ENCODE measurements at places on chromosomes 6 and 20.

DNA sequence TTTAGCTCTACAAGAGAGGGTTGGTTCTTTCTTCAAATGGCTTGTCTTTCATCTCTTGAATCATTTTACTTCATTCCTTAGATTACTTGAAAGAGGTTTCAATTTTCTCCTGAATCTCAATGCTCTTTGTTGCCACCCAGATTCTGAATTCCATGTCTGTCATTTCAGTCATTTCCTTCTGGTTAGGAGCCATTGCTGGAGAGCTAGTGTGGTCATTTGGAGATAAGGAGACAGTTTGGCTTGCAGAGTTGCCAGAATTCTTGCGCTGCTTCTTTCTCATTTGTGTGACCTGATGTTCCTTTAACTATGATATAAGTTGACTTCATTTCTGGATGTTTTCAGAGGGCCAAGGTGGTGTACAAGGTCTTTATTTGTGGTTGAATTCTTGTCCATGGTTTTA is 157.8 kb downstream of the SLC22A3 start:
- DNase-seq = no peak

GRCh38 chr20:59403261-59403961 is 103.0 kb downstream of the EDN3 start:
- peak; percentile 13 for DNase-seq

GRCh38 chr6:11791354-11792107 is 12.9 kb upstream of the ADTRP start:
- DNase-seq = no peak

DNA sequence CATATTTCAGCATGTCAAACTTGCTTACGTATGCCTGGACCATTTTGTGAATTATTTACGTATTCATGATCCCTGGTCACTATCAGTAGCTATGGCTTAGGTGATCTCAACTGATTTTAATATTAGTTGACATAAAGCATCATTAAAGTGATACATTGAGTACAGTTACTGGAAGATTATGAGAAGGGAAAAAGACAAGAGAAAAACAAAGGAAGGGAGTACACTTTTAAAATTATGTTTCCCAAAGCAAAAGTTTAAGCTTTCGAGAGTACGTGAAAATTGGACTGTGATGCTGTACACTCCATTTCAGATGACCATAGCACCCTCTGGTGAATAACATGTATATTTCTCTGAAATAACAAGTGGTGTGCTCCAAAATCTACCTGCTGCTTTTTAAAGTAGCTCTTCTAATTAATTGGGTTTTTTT is 215.0 kb upstream of the HSF2 start:
- no peak for DNase-seq

GRCh38 chr6:33320315-33321181 is 3.0 kb upstream of the ZBTB22 start:
- DNase-seq = no peak

DNA sequence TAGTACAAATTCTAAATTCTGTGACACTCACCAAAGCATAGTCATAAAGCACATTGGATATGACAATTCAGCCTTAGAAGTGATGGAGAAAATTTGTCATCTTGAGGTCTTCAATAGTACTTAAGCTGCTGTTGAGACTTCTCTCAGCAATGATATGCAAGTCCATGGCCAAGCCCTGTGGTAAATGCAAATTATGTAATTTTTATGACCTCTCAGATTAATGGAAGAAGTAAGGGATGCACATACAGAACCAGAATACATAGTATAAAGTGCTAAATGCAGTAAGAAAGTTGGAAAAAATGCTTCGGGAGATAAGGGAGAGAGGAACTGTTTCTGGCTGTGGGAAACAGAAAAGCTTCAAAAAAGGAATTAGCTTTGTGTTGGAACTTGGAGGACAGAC is 700.7 kb downstream of the RNF144B start:
- DNase-seq = no peak

DNA sequence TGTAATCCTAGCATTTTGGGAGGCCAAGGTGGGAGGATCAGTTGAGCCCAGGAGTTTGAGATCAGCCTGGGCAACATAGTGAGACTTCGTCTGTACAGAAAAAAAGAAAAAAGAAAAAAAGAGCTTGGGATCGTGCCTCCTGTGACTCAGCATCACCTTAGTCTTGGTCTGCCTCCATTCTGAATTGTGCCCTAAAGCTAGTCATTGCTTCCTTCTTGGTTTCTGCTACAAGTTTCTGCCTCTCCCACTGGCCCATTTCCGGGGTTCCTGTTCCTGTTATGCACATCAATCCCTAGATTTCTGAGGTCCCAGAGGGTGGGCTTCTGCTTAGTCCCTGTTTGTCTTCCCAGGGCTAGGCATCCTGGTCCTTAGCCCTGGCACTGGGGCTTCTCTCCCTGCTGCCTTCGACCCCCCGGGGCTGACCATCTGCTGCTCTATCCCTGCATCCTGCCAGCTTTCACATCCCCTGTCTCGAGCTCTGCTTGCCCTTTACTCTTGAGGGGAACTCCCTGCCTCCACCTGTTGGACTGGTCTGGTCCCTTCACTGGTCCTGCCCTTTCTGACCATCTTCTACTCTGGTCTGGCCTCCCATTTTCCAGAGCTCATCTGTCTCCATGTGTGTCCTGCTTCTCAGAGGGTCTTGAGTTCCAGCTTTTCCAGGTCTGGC is 77.5 kb upstream of the ESR1 start:
- no peak for DNase-seq

- DNase-seq = no peak
These were observed 42.4 kb upstream of the EPB41L1 start for GRCh38 chr20:36112112-36112511.

DNA sequence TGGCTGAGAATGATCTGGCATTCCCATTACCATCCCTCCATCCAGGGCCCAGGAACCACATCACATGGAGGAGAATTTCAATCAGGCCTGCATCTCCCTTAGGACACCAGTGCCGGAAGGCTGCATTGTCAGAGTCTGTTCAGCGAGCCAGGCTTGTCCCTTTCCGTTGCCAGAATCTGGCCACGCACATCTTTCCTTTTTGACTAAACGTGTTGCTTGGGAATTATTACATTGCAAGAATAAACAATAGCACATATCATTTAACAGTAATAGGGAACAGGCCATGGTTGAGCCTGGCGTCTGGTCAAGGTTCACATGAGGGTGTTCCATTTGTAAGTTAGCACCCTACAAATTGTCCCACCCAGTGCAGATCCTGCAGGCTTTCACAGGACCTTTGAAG is 42.8 kb downstream of the SOBP start:
- no peak for DNase-seq

- DNase-seq = no peak
These were observed 2.6 kb downstream of the SESN1 start for GRCh38 chr6:109092074-109092473.

DNA sequence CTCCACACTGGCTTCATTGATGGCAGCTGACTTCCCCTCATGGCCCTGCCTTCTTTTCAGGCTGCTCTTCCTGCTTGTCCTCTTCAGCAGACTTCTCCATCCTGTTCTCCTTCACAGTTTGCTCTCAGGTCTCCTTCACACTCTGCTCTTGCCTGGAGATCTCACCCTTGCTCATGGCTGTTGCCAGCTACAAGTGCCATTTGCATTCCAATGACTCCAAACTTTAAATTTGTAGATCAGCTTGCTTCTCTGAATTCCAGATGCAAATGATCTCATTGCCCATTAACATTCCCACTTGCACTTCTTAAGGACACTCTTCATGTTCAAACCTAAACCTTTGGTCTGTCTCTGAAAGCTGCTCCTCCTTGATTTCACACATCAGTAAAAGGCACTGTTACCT is 343.0 kb downstream of the QKI start:
- DNase-seq = no peak

DNA sequence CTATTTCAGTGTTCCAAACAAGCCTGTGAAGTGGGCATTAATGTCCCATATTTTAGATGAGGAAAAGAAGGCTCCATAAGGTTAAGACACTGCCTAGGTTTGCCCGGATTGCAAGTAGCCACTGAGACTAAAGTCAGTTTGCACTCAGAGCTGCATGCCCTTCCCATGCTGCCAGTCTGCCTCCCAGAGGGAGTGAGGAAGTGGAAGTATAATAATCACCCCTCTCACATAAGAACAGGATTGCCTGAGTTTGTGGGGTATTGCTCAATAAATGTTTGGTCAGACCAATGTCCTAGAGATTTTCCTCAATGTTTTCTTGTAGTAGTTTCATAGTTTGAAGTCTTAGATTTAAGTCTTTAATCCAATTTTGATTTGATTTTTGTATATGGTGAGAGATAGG is 43.9 kb upstream of the CLIC5 start:
- DNase-seq = no peak

GRCh38 chr6:27771235-27771634 is 141.0 kb downstream of the OR2B2 start:
- DNase-seq = no peak

DNA sequence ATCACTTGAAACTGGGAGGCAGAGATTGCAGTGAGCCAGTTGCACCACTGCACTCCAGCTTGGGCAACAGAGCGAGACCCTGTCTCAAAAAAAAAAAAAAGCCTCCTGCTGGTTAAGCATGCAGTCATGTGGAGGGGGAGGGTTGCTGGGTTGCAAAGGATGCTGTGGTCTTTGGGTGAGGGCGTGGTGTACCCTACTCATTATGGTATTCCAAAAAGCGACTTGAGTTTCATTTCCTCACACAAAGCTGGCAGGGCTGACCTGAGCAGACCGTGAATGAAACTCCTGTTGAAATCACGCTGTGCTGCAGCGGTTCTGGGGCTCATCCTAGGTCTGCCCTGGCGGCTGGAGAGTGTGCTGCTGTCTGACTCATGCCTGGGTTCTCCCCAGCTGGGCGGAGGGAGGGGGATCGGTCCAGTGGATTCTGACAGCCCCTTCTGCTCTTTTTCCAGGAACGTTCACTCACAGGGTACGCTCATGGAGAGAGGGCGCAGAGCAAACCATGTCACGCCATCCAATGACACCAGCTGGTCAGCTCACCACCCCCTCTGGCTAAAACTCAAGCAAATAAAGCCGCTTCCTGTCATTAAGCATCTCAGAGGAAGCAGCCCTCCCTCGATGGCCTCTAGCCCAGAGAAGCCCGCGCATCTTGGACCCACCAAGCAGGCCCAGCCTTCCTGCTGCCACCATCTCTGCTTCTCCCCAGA is 166.2 kb downstream of the SCML4 start:
- DNase-seq = peak; percentile 97

- DNase-seq = no peak
These were observed 501.2 kb downstream of the MMUT start for GRCh38 chr6:48961781-48962415.

- DNase-seq = no peak
These were observed 10.5 kb downstream of the PTCHD4 start for GRCh38 chr6:48100588-48100895.

GRCh38 chr20:1376007-1376406 is 16.8 kb downstream of the FKBP1A start:
- no peak for DNase-seq

GRCh38 chr20:20561841-20562240 is 150.6 kb downstream of the RALGAPA2 start:
- DNase-seq = peak; percentile 46

GRCh38 chr6:43009124-43009523 is 4.6 kb downstream of the MEA1 start:
- DNase-seq = peak; percentile 57

- DNase-seq = no peak
These were observed 43.0 kb downstream of the TSPYL4 start for GRCh38 chr6:116210750-116211425.

- peak; percentile 44 for DNase-seq
These were observed 3.1 kb upstream of the EMILIN3 start for GRCh38 chr20:41369673-41370072.

DNA sequence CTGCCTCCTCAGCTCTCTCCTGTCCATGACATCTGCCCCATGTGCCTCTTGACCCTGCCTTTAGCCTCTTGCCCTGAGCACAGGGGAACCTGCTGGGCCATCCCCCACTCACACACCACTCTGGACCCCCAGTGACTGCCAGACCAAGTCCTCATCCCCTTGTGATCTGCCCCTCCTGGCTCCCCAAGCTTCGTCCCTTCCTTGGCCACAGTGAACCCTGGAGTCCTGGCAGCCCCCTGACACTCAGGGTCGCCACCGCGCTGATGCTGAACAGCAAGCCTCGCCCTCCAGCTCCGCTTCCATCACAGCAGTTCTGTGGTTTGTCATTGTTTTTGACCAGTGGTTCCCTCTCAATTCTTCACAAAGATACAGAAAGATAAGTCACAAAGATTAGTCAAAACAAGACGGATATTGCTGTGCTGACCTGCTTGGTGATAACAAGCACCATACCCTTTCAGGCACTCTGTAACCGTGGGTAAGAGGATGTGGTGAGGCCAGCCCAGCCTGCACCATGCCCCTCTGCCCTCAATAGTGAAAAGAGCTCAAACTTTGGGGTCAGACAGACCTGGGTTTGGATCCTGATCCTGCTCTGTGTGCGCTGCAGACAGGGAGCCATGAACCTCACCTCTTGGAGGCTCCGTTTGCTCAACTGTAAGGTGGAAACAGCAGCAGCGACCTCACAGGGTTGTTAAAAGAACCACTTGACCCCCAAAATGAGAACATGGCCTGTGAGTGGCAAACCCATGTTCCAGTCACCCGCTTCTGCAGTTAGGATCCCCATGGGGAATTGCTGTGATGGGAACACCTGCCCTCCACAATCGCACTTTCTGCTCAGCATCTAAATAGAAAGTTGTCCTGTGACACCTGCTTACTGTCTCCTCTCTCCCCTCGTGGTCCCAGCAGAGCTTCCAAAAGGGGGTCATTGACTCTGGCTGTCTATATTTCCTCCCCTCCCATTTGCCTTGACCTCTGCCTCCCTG is 114.5 kb downstream of the TOX2 start:
- peak; percentile 88 for DNase-seq

DNA sequence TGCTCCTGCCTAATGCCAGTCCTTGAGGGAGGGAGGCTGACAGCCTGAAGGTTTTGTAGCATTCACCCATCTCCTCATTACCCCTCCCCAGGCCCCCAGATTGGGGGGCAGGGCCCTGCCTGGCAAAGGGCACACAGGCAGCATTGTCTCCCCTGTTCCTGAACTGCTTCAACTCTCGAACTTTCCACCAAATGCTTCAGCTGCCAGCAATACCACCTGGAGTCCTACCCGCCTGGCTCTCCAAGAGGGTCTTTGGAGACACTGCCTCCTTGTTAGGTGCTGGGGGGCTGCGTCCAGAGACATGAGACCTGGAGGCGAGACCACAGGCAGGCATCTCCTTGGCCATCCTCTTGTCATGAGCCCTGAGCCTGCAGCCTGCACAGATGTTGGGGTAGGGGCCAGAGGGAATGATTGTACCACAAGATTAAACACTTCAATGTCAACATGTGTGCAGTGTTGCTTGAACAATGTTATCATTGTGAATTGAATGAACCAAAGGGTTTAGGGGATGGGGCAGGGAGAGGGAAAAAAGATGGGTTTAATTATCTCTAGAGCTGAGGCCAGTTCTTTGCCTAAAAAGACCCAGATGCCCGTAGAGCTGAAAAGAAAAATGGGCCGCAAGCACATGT is 25.0 kb downstream of the BMP7 start:
- DNase-seq = no peak

All from GM12865 (cell line).